ENCODE measurements at places on chromosomes 3 and 15.

GRCh38 chr3:131218196-131218595 is 163.4 kb upstream of the NUDT16 start:
- DNase-seq = no peak

GRCh38 chr15:33730815-33731214 is 237.5 kb upstream of the CHRM5 start:
- no peak for DNase-seq

DNA sequence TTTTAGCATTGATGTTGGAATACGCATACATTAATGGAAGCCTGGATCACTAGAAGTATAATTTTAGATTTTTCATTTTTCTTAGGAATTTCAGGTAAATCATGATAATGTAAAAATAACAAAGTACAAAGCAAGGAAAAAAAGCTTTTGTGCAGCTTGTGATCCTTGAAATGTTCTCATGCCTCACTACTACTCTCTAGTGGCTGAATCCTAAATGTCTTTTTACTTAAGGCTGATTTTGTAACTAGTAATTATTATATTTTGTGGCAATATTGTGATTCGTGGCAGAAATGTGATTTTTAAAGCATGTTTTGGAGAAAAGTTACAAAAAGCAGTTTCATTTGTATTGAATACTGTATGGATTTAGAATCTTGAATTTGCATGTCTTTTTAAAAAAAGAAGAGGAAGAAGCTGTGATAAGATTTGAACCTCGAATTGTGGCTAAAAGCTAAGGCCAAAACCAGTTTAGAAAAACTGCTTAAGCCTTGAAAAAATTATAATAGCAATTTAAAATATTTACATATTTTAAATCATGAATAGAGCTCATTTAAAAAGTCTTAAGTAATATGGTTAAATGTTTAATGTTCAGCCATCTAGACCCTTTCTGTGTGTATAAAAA is 39.0 kb downstream of the U2SURP start:
- DNase-seq = peak; percentile 13

DNA sequence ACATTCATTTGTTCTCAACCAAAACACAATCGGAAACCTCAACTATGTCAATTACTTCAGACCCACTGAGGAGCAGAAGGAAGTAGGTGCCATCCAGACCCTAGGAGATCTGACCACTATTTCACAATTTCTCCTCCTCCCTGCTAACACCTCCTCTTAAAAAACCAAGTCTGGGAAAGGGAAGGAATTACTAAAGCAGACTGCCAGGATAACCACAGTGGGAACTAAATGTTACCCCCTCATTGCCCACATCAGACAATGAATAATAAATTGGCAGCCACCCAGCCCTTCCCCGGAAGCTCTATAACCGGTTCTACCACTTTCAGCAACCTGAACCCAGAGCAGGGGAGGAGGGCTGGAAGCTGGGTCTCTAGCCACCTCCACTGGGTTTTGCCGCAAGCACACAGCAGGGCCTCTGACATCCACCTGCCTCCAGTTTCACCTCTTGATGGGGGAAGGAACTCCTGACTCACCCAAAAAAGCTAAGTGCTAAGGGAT is 17.6 kb downstream of the C15orf62 start:
- DNase-seq = no peak

DNA sequence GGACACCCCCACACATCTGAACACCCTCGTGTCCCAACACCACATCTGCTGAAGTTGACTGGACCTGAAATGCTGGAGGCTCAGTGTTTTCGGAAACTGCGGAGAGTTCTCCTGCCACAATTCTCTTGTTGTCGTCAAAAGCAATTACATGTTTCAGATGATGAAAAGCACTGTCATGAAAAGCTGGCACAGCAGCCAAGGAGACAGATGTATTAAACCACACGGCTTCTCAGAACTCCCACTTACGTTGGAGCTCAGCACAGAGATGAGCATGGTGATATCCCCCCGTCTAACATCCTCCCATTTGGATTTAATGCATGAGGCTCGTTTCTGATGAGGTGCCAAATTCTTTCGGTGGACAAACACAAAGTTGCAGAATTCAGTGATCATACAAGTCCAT is 180.1 kb downstream of the RORA start:
- DNase-seq = no peak

DNA sequence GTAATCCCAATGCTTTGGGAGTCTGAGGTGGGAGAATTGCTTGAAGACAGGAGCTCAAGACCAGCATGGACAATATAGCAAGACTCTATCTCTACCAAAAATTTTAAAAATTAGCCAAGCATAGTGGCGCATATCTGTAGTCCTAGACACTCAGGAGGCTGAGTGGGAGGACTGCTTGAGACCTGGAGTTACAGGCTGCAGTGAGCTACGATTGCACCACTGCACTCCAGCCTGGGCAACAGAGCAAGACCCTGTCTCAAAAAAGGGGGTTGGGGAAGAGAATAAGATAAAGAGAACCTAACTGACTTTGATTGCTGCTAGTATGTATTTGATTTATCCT is 755 bp downstream of the CD200R1 start:
- DNase-seq = no peak

DNA sequence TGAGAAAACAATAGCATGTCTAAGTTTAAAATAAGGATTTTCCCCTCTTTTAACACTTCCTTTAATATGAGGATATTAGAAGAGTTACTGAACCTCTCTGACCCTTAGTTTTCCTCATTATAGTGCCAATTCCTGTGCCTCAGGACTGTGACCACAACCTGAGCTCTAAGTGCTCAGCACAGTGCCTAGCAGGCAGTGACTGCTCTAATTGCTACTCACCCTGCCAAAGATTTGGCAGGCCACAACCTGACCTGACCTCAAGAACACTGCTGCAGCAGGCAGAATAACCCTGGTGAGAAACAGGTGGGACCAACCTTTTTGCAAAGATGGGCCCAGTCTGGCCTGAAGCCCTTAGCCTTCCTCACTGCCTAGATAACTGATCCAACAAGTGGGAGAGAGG is 35.7 kb downstream of the NBEAL2 start:
- no peak for DNase-seq

DNA sequence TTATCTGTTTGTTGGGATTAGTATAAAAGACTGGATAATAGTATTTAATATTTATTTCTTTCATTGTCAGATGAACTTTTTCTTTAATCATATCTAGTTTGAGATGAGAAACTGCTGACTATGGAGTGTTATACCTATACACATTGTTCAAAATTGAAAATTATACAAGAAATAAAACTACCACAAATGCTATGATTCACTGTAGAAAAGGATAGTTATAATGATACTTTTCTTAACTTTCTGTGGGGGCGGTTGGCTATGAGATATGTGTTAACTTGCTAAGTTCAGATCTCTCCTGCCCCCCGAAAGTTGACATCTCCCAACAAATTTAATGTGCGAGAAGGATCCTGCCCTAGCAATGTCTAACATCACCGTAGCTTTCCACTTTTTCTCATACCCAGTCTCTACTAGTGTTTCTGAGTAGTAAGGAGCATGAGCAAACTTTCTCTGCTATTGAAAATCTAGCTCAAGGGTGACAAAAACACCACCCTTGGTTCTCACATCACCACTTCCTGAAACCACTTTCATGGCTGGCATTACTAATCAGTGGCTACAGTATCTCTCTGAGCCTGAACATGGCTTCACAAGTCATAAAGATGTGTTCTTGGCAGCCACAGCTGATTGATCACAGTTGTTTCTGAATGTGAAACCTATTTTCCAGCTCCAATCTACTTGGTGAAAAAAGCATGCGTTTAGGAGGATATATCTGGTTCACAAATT is 15.8 kb upstream of the SAMMSON start:
- DNase-seq = no peak

- DNase-seq = peak; percentile 6
Observed at GRCh38 chr3:151085889-151086483, 522 bp downstream of the MED12L start.

DNA sequence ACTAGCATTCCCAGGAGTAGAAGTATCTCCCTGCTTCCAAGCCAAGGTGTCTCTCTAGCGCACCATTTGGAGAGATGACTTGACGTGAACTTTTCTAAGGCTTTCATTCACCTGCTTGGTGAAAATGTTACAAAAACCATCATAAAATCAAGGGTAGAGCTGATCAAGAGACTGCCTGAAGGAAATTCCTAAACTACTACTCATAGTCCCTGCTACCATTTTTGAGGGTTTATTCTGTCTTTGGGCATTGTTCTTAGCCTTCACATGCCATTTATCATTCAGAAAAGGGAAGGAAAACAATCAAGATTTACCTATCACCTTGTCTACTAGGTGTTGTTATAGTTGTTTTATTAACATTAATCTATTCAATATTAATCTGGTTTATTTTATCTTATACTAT is 525.8 kb downstream of the NTRK3 start:
- DNase-seq = no peak

DNA sequence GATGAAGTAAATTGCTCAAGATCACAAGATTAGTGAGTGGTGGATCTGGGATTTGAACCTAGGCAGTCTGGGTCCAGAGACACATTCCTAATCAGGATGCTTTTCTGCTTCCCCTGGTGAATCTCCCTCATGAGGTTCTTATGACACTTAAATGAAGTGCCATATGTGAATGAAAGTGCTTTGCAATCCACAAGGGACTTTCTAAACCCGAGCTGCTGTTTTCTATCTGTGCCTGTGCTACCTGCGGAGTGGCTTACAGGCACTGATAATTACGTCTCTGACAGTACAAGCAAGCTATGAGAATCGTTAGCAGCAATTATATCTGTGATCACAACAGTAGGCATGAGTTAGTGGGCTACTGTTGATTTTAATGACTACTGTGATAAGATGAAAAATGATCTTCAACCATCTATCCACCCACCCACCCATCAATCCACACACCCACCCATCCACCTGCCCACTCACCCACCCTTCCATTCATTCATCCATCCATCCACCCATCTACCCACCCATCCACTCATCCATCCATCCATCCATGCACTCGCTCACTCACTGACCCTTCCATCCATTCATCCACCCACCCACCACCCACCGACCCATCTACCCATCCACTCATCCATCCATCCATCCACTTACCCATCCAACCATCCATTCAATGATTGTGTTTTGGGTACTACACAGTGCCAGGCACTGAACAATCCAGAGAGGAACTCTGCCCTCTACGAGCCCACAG is 51.8 kb downstream of the ATP2B2 start:
- DNase-seq = no peak

GRCh38 chr3:39473452-39474125 is 6.1 kb downstream of the MOBP start:
- DNase-seq = no peak

- DNase-seq = peak; percentile 5
Observed at GRCh38 chr3:157920822-157921700, 185.2 kb downstream of the SHOX2 start.

DNA sequence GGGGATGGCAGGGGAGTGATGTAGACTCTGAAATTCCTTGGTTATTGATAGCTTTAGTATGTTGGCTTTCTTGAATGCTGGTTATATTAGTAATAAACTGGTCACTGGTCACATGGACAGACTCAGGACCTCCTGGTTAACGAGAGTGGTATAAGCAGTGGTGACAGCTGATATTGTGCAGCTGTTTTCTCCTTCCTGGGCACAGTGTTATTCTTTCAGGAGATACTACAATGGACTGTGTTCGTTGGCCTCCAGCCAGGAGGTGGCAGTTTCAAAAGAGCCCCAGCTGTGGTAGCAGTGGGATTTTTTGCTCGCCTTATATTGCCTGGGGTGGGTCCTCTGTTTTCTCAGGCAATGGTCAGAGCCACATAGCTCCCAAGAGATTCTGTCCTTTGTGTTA is 181.6 kb upstream of the RBMS3 start:
- DNase-seq = no peak

- DNase-seq = no peak
Observed at GRCh38 chr15:57082054-57082728, 163.7 kb downstream of the TCF12 start.

DNA sequence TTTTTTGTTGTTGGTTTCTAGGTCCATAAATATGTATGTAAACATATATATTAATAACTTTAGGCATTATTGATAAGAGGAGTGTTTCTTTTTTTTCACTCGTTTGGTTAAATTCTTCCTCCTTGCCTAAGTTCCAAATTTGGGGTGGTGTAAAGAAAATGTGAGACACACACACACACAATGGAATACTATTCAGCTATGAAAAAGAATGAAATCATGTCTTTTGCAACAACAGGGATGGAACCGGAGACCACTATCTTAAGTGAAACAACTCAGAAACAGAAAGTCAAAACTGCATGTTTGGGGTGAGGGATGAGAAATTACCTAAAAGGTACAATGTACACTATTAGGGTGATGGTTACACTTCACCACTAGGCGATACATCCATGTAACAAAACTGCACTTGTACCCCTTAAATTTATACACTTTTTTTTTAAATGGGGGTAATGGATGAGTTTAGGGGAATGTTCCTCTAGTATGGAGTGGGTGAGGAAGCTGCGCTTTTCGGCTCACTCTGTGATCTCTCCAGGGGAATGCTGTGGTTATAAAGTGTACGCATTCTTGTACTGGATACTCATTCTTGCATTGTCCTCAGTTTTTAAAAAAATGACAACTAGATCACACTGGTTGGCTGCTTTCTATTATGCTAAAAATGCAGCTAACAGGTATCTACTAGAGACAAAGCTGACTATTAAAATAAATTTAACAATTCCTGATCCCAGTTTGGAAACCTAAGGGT is 50.8 kb upstream of the PPARG start:
- DNase-seq = no peak

DNA sequence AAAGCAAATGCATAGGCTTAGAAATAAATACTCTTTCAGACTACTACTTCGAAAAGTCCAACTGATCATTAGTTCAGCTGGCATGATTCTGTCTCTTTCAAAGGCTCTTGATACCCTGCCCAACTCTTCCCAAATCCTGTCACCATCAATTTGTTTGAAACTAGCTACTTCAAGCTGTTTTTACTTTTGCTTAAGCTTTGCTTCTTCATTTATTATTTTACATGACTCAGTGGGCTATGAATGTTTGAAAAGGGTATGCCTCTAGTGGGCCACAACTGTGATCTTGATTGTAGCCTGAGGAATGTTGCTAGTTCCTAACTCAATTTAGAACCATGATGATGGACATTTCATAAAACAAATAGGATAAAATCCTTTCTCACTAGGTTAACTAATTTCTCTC is 340.8 kb downstream of the NAALADL2 start:
- no peak for DNase-seq

DNA sequence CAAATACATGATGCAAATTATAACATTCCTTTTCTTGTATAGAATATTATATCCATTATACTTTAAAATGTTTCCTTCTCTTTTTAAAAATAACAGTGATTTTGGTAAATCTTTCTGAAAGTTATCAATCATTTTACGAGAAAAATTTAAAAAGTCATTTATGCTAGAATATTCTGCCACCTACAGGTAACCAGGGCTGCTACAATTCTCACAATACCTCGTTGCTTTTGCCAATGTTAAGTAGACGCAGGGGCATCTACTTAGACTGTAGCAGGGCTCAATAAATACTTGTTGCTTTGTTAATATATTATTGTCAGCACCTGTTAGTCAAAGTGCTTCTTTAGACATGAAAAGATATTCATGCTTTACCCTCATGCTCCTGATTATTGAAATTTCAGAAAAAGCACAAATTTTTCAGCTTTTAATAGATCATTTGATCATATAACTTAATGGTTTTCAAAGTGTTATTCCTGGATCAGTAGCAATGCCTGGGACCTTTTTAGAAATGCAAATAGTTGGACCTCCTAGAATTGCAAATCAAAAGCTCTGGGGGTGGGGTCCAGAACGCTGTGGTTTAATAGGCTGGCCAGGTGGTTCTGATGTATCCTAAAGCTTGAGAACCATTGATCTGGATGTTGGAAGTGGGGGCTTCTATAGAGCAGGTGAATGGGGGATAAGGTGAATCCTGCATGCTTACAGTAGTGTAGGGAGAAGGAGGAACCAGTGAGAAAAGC is 223.6 kb upstream of the PDZRN3 start:
- peak; percentile 39 for DNase-seq

- no peak for DNase-seq
Observed at GRCh38 chr15:43749690-43750345, 3.6 kb downstream of the PDIA3 start.

- DNase-seq = no peak
Observed at GRCh38 chr15:94584833-94585244, 353.5 kb downstream of the MCTP2 start.
